Tongue (tissue), 3 donors: ENCODE measurements at places on chromosomes 6 and 20. TPM values are rescaled to one million over a fixed set of nuclear protein-coding genes. Genes with fewer than 3 reads are reported as not detected.

AIF1 gene
- total RNA-seq = 10.9 TPM

DNA sequence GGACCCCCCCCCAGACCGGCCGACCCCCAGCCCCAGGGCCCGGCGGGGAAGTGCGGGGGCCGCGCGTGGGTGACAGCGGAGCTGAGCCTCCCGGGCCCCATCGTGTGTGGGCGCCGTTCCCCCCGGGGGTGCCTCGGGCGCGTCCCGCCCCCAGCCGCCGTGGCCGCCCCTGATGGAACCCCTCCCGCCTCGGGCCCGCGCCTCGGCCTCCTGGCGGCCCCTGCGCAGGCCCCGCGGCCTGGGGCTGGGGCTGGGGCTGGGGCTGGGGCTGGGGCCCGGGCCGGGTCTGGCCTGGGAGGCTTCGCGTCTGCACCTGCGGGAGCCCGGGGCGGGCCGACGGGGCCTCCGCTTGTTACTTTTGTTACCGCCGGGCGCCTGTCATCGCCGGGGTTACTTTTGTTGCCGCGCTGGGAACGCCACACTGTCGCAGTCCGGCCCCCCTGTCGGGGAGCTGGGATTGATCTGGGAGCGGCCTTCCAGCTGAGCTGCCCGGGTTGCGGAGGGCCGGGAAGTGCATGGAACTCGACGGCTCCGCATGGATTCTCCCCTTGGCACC, 598 bp downstream of the OGFR start:
- DNase-seq = peak; percentile 40

DNA sequence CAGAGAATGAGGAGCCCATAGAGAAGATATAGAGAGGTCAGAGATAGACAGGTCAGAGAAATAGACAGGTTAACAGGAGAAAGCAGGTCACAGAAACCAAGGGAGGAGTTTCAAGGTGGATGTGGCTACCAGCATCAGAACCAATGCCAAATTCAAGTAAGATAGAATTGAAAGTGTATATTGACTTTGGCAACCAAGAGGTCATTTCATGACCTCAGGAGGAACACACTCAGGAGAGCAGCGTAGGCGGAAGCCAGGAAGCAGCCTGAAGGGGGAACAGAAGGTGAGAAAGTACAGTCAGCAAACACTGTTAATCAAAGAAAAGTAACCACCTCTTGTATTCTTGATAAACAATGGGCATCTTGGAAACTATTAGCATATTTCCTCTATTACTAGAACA, 33.9 kb upstream of the ALDH8A1 start:
- DNase-seq = no peak

DNA sequence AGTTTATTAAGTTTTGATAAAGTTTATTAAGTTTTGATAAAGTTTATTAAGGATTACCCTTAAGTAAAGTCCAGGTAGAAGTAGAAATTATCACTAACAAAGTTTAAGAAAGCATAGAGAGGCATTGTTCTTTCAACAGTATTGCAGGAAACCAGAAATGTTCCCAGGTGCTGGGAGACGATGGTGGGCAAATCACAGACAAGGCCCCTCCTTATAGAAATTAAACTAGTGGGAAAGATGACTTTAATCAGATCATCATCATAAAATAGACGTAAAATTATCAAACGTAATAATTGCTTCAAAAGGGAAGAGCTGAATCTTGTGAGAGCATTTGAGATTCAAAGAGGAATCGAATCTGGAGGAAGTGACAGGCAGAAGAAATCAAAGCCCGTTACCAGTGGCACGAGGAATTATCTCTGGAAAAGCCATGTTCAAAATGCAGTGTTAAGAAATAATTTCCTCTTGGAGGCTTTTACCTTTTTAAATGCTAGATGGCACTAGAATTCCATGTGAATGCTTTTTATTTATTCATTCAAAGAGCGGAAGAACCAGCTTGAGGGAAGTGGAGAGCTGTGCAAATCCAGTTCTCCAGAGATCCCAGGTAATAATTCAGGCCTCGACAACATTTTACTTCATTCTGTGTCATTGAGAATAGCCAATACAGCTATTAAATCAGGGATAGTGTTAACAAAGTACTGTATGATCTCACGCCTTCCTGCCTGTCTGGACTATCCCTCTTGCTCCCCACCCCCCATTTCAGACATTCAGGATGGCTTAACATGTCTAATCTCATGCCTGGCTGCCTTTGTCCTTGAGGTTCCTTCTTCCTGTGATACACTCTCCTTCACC, 1.0 kb upstream of the APMAP start:
- DNase-seq = peak; percentile 75
